ENCODE measurements at places on chromosomes 12 and 14.

GRCh38 chr12:123754041-123754772 lies 7.9 kb upstream of the DNAH10 start:
- no peak for DNase-seq

- DNase-seq: peak; percentile 61
These were observed 4.1 kb downstream of the CKB start for GRCh38 chr14:103518422-103519042.

DNA sequence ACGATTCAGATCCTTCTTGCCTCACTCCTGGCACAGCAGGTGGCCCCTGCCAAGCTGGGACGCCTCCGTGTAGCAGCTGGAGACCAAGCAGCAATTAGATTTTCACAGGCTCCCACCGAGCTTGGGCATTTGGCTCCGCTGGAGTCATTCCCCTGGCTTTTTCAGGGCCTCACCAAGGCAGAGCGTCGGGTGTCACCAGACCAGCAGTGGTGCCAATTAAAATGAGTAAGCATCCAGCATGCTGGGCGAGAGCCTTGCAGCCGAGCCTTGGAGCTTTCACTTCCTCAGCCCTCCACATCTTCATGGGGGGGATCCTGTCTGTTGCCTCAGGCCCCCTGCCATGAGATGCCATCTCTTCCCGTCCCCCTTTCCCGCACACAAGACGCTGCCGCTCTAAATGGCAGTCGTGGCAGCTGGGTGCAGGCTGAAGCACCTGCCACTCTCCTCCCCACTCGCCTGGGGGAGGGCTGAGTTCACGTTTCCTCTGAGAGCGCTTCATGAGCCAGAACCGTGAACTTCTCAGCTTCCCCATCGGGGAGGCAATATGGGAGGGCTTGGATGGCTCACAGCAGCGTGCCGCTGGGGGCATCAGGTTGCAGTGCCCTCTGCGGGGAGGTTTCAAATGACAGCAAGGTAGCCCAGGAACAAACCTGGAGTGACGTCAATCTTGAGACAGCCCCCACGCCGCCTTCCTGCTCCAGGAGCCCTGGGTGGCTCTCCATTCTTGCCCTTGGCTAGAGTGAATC lies 11.7 kb downstream of the TPCN1 start:
- peak; percentile 88 for DNase-seq

DNA sequence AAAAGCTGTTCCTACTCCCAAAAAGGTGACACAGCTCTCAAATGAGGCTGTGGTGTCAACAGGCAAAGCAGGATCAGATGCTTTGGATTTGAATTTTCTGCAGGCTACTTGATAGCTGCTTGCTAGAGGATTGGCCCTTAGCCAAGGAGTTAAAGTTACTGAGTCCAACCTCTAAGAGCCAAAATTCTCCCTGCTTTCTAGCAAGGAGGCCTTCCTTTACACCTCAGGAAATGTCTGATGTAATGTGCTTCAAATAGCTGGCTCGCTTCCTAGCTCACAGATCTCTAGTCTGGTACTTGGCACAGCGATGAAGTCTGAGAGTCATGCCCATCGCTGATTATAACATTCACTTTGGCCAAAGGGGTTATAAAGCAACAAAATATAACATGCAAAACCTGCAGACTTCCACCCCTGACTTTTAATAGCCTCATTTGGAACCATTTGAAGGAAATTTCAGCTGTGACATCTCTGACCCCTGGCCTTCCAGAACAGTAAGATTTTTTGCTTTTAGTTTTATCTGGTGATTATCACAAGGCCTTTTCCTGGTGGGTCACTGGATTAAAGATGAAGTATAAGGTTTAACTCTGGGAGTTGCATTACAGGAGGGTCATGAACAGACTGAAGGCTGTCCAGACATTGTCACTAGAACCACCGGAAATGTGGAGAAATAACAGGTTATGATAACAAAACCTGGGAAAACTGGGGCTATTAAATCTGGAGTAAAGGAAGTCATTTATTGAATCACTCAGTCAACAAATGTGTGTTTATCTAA lies 189.7 kb downstream of the EPS8 start:
- DNase-seq: peak; percentile 45

DNA sequence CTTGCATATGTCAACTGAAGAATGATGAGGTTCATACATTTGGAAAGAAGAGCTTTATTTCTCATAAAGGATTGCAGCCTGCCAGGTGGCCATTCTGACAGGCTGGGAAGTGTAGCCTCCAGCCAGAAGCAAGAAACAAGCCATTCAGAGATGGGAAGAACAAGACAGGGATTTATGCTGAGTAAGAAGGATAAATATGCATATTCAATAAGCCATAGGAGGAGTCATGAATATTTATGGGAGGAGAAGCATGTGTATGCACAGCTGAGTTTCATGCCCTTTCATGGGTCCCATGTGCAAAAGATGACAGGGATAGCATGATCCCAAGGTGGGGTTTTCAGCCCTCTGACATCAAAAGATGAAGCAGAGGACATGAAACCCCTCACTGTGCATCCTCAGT lies 269.8 kb downstream of the TMEM132C start:
- no peak for DNase-seq

DNA sequence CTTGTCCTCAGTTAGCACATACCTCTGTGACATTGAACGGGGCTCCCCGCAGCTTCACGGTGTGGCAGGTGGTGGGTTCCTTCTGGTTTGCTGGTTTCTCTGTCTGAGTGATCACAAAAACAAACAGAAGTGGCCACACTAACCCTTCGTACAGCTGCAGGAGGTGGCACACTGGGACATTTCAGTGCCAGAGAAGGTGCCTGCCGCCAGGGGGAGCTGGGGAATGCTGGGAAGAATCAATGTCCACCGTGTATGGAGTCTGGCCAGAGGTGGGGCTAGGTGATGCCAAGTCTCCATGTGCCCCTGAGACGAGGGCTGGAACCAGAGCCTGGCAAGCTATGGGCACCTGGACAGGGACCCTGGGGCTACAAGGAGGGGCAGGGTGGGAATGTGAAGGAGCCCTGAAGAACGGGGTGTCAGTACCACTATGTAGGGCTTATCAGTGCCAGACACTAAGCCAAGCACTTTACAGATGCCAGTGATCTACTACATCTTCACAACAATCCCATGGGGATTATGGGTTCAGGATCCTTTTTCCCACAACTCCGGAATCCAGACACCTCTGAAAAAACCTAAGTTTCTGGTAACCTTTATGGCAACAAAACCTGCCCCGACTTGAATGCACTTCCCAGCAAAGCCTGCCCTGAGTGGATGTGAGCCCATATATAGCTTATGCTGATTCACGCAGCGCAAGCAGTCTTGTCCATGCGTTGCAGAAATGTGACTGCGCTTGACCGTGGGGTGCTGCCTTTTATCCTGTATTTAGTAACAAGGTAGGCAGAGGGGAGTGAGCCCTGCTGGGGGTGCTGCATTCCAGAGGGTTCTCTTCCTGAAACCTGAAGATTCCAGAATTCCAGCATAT lies 10.8 kb downstream of the RBM19 start:
- no peak for DNase-seq

GRCh38 chr12:110201995-110202394 lies 77.8 kb downstream of the IFT81 start:
- no peak for DNase-seq

- peak; percentile 44 for DNase-seq
These were observed 42.0 kb upstream of the A2ML1 start for GRCh38 chr12:8780389-8780788.

DNA sequence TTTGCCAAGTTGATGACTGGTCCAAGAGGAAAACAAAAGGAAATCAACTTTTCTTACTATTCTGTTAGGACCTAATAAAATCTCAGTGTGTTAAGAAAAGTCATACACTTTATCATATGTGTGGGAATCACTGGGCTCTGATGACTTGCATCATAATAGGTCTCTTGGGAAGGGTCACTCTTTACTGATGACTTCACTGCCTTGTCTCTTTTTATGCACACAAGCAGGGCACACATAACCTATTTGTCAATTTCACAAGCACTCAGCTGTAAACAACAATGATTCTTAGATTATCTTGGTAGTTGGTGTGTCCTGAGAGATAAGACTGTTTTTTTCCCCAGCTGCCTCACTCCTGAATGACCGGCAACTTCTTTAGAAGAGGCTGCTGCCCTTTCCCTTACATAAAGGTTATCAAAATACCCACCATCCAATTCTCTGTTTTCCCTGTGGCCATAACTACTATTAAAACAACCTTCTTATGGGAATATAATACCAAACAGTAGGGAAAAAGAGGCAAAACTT lies 50.9 kb upstream of the INSM2 start:
- DNase-seq: no peak

GRCh38 chr14:69079747-69080146 lies 73.2 kb downstream of the DCAF5 start:
- DNase-seq: no peak

- DNase-seq: no peak
These were observed 43.2 kb downstream of the CCDC88C start for GRCh38 chr14:91374287-91374878.

- DNase-seq: no peak
These were observed 165.4 kb upstream of the PLEKHG7 start for GRCh38 chr12:92537290-92537960.

- DNase-seq: no peak
These were observed 600 bp upstream of the LAG3 start for GRCh38 chr12:6771509-6772330.

DNA sequence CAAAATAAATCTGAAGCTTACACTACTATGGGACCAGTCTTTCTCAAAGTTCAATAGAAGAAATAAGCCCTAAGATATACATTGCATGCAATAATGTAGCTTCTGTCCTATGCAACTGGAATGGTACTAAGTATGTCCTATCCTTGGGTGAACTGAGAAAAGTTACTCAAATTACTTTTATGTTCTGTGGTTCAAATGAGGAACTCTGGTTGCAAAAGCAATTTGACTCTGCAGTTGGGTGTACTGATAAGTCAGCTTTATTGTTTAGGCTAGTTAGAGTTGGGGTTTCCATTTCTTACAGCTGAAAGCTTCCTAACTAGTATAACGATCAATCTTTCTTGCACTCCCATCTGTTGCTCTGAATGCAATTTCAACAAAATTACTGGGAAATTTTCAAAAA lies 29.2 kb downstream of the GPR135 start:
- DNase-seq: no peak

DNA sequence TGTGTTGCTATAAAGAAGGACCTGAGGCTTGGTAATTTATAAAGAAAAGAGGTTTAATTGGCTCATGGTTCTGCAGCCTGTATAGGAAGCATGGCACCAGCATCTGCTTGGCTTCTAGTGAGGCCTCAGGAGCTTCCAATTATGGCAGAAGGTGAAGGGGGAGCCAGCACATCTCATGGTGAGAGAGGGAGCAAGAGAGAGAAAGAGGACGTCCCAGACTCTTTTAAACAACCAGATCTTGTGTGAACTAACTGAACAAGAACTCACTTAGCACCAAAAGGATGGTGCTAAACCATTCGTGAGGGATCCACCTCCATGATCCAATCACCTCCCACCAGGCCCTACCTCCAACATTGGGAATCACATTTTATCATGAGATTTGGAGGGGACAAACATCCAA lies 6.1 kb upstream of the SNAPC1 start:
- DNase-seq: no peak

GRCh38 chr12:47818467-47819137 lies 1.1 kb downstream of the HDAC7 start:
- no peak for DNase-seq

DNA sequence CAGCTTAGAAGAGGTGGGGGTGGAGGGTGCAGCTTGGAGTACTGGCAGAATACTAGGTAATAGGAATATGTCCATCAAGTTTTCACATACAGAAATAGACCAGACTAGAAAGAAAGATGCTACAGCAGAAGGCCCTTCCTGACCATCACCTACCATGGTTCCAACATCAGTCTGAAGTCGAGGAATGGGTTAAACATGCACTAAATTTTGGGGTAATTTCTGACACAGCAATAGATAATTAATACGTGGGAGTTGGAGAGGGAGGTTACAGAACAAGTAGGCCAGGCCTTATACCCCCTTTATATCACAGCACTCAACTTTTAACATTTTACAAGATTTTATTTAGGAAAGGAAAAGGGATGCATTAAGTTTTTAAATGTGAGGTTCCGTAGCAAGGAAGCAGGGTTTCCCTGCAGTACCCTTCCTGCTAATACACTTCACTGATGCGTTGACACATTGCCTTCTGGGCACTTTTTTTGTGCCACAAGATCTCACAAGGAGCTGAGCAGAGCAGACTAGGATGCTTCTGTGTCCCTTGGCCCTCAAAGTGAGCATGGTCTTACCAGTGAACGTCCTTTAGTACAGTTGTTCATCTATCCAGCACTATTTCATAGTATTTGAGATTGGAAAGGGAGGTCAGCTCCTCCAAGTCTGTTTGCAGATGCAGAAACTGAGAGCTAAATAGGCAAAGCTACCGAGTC lies 50.8 kb downstream of the EID3 start:
- DNase-seq: no peak

- DNase-seq: no peak
These were observed 12.7 kb downstream of the EML1 start for GRCh38 chr14:99805757-99806439.

GRCh38 chr14:65003394-65003793 lies 16.7 kb downstream of the FNTB start:
- no peak for DNase-seq

- peak; percentile 93 for DNase-seq
These were observed 4.2 kb upstream of the AJUBA start for GRCh38 chr14:22986508-22987054.

DNA sequence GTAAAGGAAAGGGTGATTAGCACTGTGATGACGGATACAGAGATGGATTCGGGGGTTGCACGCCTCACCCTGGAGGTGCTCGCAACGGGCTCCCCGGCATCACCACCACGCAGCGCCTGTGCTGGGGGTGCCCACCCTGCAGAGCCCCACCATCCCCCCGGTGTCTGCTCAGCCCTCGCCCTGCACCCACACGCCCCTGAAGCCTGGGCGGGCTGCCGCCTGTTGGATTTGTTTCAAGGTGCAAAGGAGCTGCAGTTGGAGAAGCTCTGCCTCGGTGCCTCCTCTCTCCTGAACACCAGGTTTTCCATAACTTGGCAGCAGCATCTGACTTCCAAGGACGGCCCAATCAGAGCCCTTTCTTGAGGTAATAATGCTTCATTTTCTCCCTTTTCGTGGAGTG lies 106.1 kb upstream of the TMEM132D start:
- DNase-seq: no peak

DNA sequence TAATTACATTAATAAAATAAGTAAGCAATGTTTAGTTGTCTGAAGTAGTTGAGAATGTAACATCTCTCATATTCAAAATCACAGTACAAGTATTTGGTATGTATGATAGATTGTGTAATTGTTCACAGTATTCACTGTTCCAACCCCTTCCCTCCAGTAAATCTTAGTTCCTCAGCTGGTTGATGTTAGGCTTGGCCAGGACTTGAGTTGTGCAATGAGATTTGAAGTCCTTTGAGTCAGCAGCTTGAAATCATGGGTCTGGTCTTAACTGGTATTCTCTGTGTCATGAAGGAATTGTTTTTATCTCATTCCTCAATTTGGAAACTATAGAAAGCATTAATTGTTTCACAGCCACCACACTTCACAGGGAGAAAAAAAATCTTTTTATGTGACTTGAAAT lies 477.1 kb downstream of the FSCB start:
- DNase-seq: no peak

GRCh38 chr12:59088673-59089072 lies 168.4 kb upstream of the LRIG3 start:
- DNase-seq: no peak

- no peak for DNase-seq
These were observed 82.1 kb upstream of the FSCB start for GRCh38 chr14:44589180-44589579.

Measured in pons (tissue), 1 donor.